ENCODE measurements at places on chromosomes 16 and 17.

DNA sequence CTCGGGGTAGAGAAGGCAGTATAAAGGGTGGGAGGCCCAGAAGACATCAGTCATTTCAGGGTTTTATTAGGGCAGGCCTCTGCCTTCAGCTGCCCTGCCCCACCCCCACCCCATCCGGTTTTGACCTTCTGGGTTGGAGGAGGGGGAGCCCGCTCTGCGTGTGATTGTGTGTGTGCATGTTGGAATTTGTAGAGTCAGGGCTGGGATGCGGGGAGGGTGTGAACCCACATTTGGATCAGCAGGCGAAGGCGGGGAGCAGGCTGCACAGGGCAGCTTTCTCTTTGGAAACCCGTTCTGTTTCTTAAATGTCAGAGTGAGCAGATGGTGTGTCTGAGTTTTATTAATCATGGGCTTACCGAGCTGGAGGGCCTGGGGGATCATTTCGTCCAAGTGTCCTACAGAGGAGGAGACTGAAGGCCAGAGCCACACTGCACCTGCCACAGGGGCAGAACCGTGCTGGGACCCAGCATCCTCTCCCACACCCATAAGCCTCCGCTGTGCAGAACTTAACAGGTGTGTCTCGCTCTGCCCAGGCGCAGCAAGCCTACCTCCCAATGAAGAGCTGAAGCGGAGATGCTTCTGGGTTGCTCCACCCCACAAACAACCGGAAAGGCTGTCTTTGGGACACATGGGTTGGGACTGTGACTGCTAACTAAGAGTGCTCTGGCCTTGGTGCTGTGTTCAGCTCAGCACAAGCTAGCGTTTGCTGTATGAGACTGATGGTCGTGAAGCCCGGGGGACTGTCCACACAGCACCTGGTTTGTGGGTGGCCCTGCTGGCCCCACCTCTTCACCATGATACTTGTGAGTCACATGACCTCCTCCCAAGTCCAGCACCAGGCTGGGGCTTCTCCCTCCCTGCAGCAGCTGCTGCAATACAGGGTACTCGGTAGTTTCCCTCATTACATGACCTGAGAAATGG lies 70.9 kb upstream of the GSE1 start:
- no peak for DNase-seq

DNA sequence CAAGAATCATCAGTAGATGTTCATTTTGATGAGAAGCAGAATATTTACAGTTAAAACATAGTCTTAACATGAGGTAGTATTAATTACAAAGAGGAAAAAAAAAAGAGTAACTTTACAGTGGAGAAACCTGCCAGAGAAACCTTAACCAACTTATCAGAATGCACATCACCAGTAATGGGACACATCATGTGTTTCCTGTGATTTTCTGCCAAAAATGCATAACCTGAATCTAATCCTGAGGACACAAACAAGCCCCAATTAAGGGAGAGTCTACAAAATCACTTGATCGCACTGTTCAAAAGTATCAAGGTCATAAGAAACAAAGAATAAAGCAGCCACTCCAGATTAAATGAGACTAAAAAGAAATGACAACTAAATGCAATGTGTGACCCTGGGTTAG lies 18.2 kb upstream of the QRICH2 start:
- DNase-seq = no peak

- no peak for DNase-seq
Measured at GRCh38 chr16:58442547-58442946, 50.3 kb downstream of the GINS3 start.

GRCh38 chr16:27849621-27850020 lies 213.9 kb downstream of the GSG1L start:
- no peak for DNase-seq

DNA sequence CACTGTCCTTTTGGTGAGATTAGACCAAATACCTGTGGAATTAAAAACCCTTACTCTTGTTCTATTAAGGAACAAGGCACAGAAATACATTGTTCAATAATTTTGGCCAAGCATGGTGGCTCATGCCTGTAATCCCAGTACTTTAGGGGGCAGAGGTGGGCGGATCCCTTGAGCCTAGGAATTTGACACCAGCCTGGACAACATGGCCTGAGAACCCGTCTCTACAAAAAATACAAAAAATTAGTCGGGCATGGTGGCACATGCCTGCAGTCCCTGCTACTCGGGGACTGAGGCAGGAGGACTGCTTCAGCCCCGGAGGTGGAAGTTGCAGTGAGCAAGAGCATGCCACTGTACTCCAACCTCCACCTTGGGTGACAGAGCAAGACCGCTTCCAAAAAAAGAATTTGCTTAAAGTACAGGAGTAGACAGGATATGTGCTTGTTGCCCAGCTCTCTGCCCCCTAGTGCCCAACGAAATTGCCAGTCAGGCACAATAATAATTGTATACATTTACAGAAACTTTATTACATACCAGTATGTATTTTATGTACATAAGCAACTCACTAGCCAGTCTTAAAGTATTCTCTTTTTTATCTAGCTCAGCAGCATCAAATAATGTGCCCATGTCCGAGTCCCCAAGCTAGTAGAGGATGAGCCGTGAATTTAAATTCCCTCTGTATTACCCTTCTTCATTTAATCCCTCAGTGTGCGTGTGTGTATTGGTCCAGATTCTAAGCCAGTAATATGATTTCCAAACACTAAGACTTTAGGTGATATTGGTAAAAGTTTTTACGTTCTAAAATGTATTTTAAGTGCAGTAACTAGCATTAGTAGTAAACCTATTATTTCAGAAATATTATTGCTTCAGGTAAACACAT lies 1.4 kb downstream of the THUMPD1 start:
- no peak for DNase-seq
